ENCODE measurements at places on chromosomes 7 and 10.

GRCh38 chr10:3425716-3426115 is 253.1 kb upstream of the PITRM1 start:
- no peak for DNase-seq

GRCh38 chr10:78173360-78174015 is 139.8 kb downstream of the RPS24 start:
- no peak for DNase-seq

DNA sequence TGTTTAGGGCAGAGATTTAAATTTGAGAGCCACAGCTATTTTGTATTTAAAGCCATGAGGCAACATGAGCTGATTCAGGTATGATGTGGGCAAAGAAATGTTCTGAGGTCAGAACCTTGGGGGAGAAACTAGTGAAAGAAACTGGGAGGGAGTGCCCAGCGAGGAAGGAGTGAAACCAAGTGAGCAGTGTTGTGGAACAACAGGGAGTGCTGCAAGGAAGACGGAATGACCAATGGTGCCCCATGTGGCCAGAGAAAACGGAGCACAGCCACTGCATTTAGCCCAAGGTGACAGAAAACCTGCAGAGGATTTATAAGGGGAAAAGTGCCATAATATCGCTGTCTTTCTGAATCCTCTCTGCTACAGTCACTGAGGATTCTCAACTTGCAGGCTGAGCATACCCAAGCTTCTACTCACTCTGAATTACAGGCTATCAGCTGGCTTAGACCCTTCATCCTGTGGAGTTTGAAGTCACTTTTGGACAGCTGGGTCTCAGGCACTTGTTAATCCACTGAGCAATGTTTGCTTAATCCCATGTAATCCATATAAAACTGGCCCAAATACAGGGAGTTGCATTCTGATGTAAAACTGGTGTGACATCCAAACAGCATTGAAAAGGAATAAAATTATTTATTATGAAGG is 777.3 kb downstream of the CCSER2 start:
- no peak for DNase-seq

DNA sequence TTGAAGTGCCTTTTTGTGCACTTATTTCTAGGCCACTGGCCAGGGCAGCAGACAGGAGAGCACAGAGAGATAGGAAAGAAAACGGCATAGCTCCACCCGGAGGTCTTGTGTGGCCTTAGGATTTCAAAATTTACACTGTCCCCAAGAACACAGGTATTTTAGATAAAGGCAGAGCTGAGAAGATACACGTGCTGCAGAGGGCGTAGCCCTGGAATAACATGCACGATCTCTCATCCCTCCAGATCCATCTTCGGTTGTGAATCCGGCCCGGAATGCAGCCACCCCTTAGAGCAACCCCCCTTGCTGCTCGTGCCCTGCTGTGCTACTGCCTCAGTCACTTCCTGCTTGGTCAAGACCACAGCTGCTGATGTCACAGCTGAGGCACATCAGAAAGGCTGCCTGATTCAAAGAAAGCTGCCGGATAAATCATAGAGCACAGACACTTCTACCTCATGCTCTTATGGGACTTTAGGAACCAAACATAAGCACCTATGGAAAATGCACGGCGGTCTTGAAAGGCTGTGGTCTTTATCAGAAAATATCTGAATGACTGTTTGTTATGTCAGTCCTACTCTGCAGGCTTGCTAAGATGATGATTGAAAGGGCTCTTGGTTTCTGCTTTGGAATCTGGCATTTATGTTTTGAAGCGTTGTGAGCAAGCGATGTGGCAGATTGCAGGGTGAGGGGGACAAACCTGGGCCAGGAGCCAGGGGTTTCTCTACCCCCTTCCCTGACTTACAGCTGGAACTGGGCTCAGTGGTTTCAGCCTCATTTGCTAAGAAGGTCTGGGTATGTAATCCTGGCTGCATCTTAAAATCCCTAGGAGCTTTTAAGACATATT is 152.0 kb downstream of the SVIL start:
- peak; percentile 27 for DNase-seq

GRCh38 chr7:101792051-101792681 is 25.3 kb upstream of the CUX1 start:
- no peak for DNase-seq

- peak; percentile 89 for DNase-seq
These were observed 6.5 kb downstream of the ARPC1B start for GRCh38 chr7:99380823-99381663.

GRCh38 chr10:1653321-1653720 is 84.0 kb downstream of the ADARB2 start:
- DNase-seq = no peak

DNA sequence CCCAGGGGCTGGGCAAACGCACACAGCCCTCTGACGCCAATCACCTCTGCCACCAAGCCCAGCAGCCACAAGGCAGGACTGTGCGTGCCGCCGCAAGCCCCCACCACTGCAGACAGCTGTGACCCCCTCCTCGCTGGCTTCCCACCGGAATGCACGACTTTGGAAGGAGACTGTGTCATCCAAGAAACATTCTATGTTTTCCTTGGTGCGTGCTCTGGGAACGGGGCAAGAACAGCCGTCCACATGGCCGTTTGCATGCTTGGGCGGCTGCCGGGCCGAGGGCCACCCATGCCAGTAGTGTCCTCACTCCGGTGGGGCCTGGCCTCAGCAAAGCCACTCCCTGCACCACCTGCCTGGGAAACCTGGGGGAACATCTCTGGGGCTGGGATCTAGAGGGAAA is 17.6 kb upstream of the ELN start:
- DNase-seq = no peak

GRCh38 chr7:81301815-81302214 is 383.0 kb upstream of the SEMA3C start:
- DNase-seq = no peak

DNA sequence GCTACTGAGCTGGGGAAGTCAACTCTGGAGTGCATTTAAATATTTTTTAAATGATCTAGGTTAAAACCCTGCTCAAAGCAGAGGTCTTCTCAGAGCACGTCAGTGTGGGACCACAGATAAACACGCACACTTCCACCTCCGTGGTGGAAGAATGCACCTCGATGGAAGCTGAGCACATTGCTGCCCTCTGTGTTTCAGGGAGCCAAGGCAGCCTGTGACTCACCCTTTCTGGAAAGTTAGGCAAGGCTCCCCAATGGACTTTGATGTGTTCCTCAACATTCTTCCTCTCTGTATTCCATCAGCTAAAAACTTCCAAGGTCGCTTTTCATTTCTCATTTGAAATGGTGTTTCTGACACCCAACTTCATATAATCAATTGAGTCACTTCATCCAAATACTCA is 170.8 kb upstream of the KMT2E start:
- DNase-seq = no peak

- DNase-seq = no peak
These were observed 365.0 kb downstream of the SEMA3D start for GRCh38 chr7:84821671-84822534.
